Hematopoietic multipotent progenitor cell treated with erythropoietin and hydrocortisone succinate and interleukin-3 and kit ligand, for 4 days (in vitro differentiated cells): ENCODE measurements at places on chromosomes 12 and 14.

GRCh38 chr14:106044949-106045596 is 518.7 kb downstream of the TMEM121 start:
- DNase-seq, result peak; percentile 92

DNA sequence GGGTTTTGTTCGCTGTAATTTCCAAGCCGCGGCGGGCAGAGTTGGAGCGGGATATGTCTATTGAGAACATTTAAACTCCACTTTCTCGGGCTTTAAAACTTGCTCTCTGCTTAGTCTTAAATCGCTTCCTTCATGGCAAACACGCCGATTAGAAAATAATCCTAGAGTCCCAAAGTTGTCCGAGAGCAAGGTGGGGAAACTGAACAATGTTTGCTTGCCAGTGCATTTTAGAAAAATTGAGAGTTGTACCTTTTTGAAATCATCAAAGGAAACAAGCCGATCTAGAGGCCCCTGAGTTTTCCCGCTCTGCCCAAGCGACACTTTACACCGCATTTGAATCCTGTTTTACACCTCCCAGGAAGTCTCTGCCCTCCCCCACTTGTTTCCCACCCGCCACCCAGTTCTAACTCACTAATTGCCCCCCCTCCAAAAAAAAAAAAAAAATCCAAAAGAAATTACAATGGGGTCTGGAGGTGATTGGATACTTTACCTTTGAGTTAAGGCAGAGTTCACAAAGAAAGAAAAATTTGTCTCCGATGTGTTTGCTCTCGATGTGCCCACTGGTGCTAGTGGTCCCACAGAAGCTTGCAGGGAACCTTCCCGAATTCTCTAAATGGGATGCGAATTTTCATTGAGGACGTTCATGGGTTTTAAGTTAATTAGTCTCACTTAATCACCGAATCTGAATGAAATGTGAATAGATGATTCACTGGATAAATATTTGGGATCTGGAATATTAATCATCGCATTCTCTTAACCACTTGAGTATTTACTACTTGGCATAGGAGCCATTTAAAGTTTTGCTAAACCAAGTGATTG is 2.3 kb downstream of the HMGA2 start:
- peak; percentile 54 for DNase-seq

- DNase-seq, result no peak
Observed at GRCh38 chr14:53310412-53310811, 157.3 kb upstream of the DDHD1 start.

GRCh38 chr14:69720912-69721311 is 46.0 kb upstream of the SRSF5 start:
- DNase-seq, result no peak

DNA sequence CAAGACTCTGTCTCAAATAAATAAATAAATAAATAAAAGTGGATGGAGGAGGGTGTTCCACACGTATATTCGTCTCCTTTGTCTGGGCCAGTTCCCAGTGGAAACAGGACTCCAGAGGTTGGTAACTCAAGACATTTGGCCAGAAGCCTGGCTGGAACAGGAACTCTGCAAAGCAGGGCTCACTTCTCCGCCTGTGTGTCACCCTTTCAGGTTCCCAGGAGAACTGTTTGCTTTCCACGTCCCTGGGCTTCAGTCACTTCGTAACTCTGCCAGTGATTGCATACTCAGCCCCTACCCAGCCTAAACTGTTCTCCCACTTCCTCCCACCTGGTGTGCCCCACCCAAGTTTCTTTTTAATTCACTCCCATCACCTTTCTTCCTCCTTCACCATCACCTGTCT is 7.0 kb upstream of the UBE2N start:
- no peak for DNase-seq

GRCh38 chr12:127570387-127570786 is 696.6 kb upstream of the TMEM132C start:
- no peak for DNase-seq

DNA sequence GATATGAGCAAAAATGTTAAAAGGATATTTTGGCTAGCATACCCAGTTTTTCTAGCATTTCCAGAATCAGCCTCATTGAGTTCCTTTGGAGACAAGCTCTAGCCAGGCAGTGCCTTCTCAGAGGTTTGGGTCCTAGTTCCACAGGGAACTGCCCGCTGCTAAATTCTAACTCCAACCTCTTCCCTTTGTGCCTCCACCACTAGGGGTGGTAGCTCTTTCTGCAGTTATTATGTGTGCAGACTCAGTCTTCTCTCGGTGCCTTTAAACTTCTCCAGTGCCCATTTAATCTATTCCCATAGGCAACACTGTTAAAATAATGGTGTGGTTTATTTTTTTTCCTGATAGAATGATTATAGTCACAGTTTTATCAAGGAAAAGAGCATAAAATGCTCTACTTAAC is 21.5 kb upstream of the SLC25A3 start:
- DNase-seq, result peak; percentile 44

DNA sequence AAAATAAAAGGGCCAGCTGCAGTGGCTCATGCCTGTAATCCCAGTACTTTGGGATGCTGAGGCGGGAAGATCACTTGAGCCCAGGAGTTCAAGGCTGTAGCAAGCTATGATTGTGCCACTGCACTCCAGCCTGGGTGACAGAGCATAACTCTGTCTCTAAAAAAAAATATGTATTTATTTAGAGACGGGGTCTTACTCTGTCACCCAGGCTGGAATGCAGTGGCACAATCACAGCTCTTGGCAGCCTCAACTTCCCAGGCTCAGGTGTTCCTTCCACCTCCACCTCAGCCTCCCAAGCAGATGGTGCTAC is 179.3 kb upstream of the ATF7IP start:
- no peak for DNase-seq

GRCh38 chr12:71448150-71448581 is 8.6 kb downstream of the LGR5 start:
- DNase-seq, result no peak

DNA sequence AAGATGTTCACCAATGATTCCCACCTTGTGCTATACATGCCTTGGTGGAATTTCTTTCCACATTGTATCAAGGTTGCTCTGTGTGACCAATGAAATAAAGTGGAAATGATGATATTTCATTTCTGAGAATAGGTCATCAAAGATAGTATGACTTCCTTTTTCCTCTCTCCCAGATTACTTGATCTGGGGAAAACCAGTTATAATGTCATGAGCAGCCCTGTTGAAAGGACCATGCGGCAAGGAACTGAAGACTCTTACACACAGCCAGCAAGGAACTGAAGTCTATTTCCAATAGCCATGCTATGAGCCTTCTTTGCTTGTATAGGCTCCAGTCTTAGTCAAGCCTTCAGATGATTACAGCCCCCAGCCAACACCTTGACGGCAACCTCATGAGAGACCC is 11.7 kb downstream of the KLRD1 start:
- DNase-seq, result no peak

DNA sequence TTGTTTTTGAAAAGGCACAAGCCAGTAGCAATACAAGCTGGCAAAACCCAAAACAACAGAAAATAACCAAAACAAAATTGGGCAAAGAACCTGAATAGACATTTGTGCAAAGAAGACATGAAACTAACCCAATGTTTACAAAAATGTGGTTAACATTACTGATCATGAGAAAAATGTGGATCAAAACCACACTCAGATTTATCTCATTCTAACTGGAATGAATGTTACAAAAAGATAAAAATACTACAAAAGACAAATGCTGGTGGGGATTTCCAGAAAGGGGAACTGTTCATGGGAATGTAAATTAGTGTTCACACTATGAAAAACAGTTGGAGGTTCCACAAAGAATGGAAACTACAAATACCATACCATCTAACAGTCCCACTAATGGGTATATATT is 26.6 kb downstream of the ASCL4 start:
- peak; percentile 72 for DNase-seq

DNA sequence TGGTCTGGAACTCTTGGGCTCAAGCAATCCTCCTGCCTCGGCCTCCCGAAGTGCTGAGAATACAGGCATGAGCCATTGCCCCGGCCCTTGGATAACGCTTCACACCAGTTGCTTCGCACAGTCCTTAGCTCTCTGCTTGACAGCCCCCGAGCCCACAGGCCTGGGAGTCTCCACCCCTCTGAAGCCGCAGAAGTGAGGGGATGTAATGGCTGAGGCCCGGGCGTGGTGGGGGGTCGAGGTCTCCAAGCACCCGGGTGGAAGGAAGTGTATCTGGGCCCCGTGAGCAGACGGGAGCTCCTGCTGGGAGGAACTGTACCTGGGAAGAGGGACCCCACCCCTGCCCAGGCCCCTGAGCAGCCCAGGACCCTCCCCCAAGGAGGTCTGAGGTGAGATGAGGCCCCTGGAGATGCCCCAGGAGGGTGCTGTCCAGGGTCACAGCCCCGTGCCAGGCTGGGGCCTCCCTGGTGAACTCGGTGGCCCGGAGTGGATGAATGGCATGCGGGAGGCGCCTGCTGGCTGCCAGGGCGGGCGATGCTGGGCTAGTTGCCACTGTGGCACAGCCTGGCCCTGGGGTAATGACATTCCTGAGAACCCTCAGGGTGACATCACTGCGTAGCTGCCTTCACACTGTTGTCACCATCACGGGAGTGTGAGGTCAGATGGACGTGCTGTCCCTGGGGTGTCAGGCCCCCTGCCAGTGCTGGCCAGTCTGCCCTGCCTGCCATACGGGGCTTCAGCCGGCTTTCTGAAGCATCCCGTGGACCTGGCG is 48.9 kb downstream of the KIF26A start:
- no peak for DNase-seq

GRCh38 chr14:37591311-37591940 is 3.6 kb downstream of the FOXA1 start:
- no peak for DNase-seq

DNA sequence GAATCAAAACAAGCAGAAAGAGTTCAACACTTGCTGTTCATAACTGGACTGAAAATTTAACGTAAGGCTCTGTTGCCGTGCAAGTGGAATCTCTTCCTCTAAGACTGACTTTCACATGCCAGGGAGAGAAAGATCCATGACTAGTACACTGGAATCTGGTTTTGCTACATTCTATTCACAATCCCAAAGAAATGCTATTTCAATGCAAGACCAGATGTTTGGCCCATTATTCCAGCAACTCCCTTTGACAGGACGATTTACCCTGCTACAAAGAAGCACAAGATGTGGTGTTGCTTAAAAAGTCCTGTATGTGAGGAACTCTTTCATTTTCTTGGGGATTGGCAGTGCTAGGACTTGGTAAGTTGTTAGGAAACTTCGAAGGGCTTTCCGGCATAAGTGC is 17.4 kb downstream of the RFC5 start:
- no peak for DNase-seq
